ENCODE measurements at places on chromosomes 3 and 15.
A peak's percentile ranks its signal among the peaks of the same experiment; 100 is the strongest.

DNA sequence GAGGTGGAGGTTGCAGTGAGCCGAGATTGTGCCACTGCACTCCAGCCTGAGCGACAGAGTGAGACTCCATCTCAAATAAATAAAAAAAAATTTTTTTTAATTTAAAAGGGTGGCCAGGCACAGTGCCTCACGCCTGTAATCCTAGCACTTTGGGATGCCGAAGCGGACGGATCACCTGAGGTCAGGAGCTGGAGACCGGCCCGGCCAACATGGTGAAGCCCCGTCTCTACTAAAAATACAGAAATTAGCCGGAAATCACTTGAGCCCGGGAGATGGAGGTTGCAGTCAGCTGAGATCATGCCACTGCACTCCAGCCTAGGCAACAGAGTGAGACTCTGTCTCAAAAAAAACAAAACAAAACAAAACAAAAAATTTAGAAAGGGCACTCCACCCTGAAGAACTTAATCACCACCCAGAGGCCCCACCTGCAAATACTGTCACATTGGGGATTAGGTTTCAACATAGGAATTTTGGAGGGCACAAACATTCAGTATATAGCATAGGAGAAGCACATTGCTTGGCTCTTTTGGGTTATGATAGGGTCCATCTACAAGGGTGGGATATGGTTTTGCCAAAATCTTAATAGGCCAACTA lies 7.1 kb upstream of the YEATS2 start:
- H3K27ac ChIP-seq: no peak overlapping the region
- no peaks in the 10 kb centered on the region for H3K36me3 ChIP-seq
- H3K27me3 ChIP-seq: peaks cover 2% of the 10 kb centered on the region
- H3K4me1 ChIP-seq: no peaks in the 10 kb centered on the region
- no peak for DNase-seq

DNA sequence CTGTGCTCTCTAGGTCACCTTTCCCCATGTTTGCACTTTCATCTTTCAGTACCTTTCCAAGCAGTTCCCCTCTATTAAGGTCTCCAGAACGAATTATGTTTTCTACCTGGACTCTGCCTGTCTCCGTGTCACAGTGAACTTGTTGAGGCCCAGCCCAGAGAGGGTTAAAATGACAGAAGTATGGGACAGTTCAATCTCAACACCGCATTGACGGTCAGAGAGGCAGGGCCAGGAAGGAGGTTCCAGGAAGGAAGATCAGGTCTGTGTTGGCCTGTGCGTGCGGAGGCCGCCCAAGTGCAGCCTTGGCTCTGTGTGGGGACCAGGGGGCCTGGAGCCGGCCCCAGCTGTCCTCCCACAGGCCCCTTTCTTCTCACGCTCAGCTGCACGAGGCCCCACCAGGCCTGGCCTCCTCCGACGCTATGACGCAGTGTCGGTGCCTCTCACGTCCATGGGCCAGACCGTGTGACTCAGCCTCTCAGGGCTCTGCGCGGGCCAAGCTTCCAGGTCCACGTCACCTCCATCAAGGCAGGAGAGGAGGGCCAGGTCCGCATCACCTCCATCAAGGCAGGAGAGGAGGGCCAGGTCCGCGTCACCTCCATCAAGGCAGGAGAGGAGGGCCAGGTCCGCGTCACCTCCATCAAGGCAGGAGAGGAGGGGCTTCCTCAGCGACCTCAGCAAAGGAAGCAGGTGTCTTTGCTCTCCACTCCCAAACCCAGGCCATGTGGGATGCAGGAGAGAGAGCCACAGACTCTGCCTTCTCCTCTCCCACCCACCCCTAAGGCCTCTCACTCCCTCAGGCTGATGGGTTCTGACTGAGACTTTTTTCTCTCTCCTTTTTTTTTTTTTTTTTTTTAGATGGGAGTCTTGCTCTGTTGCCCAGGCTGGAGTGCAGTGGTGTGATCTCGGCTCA lies 83.1 kb downstream of the CPN2 start:
- H3K4me1 ChIP-seq: peaks cover 84% of the 10 kb centered on the region
- no peak for DNase-seq
- peak overlapping the region; percentile 49 for H3K27ac ChIP-seq
- H3K27me3 ChIP-seq: peaks cover 22% of the 10 kb centered on the region
- H3K4me3 ChIP-seq: peak overlapping the region; percentile 4
- H3K36me3 ChIP-seq: no peaks in the 10 kb centered on the region

GRCh38 chr3:15500107-15500724 lies 21.3 kb downstream of the COLQ start:
- H3K4me1 ChIP-seq: peaks cover 49% of the 10 kb centered on the region
- peaks cover 6% of the 10 kb centered on the region for H3K36me3 ChIP-seq
- DNase-seq: no peak

DNA sequence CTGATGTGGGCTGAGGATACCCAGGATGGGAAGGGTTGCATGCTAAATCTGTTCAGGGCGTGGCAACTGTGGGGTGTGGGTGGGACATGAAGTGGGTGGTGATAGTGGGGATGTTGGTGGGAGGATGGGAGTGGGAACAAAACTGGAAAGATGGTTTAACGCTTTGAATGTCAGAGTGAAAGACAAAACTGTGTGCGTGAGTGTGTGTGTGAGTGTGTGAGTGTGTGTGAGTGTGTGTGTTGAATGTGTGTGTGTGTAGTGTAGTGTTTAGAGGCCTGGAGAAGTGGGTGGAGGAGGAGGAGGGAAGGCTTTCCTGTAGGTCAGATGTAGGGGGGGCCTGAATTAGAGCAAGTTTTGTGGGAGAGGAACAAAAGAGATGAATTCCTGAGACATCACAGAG lies 44.2 kb upstream of the ONECUT1 start:
- no peak overlapping the region for H3K4me3 ChIP-seq
- DNase-seq: no peak
- no peaks in the 10 kb centered on the region for H3K27me3 ChIP-seq
- H3K27ac ChIP-seq: no peak overlapping the region

GRCh38 chr3:56772952-56773938 lies 28.5 kb downstream of the ARHGEF3 start:
- peaks cover 4% of the 10 kb centered on the region for H3K36me3 ChIP-seq
- H3K4me3 ChIP-seq: peak overlapping the region; percentile 11

- no peaks in the 10 kb centered on the region for H3K27me3 ChIP-seq
- H3K27ac ChIP-seq: no peak overlapping the region
- H3K4me3 ChIP-seq: no peak overlapping the region
- peaks cover 41% of the 10 kb centered on the region for H3K36me3 ChIP-seq
- H3K4me1 ChIP-seq: no peaks in the 10 kb centered on the region
These were observed 18.0 kb downstream of the FAM98B start for GRCh38 chr15:38471974-38472373.

DNA sequence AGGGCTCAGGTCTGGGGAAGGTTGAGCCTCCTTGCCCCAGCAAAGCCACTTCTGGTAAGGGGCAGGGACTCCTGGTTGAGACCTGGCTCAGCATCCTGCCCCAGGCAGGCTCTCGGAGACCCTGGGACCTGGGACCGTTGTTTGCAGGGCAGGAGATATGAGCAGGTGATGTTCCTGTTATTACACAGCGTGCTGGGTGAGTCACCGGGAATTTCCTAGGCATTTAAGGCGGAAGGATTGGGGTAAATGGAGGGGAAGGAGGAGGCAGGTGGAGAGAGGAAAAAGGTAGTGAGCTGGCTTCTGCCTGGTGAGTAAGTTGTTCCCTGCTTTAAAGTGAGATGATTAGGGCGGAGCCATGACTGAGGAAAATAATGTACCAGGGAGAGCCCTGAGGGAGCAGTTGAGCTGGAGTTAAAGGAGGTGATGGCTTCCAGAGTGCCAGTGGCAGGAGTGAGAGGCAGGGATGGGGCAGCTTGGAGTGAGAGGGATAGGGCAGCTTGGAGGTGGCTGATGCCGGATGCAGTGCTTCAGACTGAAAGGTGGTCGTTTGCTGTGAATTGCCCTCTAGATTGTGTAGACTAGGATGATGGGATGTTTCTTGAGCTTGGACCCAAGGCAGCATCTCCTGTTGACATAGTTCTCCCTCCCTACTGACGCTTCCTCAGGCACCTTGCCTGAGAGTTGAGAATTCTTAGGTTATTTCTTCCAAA lies 79.4 kb downstream of the AAGAB start:
- peaks cover 4% of the 10 kb centered on the region for H3K27me3 ChIP-seq
- H3K4me1 ChIP-seq: peaks cover 87% of the 10 kb centered on the region
- H3K36me3 ChIP-seq: peaks cover 61% of the 10 kb centered on the region
- peak overlapping the region; percentile 55 for H3K27ac ChIP-seq

GRCh38 chr3:43917361-43917760 lies 226.6 kb downstream of the ABHD5 start:
- no peak overlapping the region for H3K27ac ChIP-seq
- H3K27me3 ChIP-seq: peaks cover 11% of the 10 kb centered on the region
- peaks cover 31% of the 10 kb centered on the region for H3K4me1 ChIP-seq
- H3K4me3 ChIP-seq: no peak overlapping the region
- DNase-seq: no peak
- no peaks in the 10 kb centered on the region for H3K36me3 ChIP-seq

- no peak overlapping the region for H3K27ac ChIP-seq
- no peaks in the 10 kb centered on the region for H3K36me3 ChIP-seq
- no peak for DNase-seq
- no peak overlapping the region for H3K4me3 ChIP-seq
These were observed 40.8 kb upstream of the LRTM1 start for GRCh38 chr3:54968546-54969172.

- no peak for DNase-seq
- H3K4me3 ChIP-seq: no peak overlapping the region
- no peak overlapping the region for H3K27ac ChIP-seq
- H3K4me1 ChIP-seq: no peaks in the 10 kb centered on the region
- peaks cover 2% of the 10 kb centered on the region for H3K27me3 ChIP-seq
These were observed 779.1 kb downstream of the CADM2 start for GRCh38 chr3:85737846-85738245.

DNA sequence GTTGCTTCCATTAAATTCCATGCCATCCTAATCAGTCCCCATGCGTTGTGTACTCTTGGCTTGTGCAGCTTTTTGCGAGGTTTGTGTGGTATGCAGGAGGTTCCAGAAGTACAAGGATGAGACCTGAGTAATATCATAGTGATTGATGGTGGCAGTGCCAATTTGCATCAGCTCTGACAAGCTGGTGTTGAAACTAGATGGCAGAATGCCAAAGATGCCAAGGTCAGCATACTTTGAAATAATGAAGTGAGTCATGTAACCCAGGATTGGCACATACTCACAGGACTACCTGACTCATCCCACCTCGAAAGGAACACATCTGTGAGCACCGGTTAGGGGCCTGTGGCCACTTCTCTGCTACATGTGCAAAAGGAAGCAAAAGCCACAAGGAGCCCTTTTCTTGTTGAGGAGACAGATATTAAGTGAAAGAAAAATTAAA lies 14.3 kb downstream of the KAT2B start:
- no peak overlapping the region for H3K27ac ChIP-seq
- H3K36me3 ChIP-seq: no peaks in the 10 kb centered on the region
- DNase-seq: no peak

DNA sequence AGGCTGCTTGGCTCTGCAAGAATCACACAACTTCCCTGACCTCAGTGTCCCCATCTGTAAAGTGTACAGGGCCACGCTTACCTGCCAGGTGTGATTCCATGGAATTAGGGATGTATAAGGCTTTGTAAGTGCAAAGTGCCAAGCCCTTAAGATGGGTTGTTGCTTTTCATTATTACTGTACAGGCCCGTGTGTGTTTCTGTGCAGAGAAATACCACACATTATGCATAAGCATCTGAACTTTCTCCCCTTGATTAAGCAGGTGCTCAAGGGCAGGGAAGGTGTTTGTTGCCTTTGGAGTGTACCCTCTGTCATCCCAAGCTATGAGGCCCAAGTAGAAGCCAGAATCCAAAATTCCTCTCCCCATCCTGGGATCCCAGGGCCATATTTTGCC lies 13.6 kb upstream of the HRH1 start:
- peaks cover 26% of the 10 kb centered on the region for H3K27me3 ChIP-seq
- no peak overlapping the region for H3K4me3 ChIP-seq
- no peak overlapping the region for H3K27ac ChIP-seq
- no peak for DNase-seq
- peaks cover 5% of the 10 kb centered on the region for H3K4me1 ChIP-seq

- H3K4me3 ChIP-seq: peak overlapping the region; percentile 4
- peaks cover 35% of the 10 kb centered on the region for H3K4me1 ChIP-seq
- peaks cover 15% of the 10 kb centered on the region for H3K27me3 ChIP-seq
- H3K36me3 ChIP-seq: peaks cover 4% of the 10 kb centered on the region
- no peak for DNase-seq
- H3K27ac ChIP-seq: no peak overlapping the region
These were observed 4.0 kb downstream of the HDAC11 start for GRCh38 chr3:13483988-13484695.

- H3K27ac ChIP-seq: no peak overlapping the region
- H3K4me1 ChIP-seq: peaks cover 27% of the 10 kb centered on the region
- DNase-seq: no peak
- no peaks in the 10 kb centered on the region for H3K27me3 ChIP-seq
- peaks cover 87% of the 10 kb centered on the region for H3K36me3 ChIP-seq
These were observed 55.4 kb downstream of the LRCH3 start for GRCh38 chr3:197846491-197846890.
